ENCODE measurements at places on chromosomes 3 and 15.
A peak's percentile ranks its signal among the peaks of the same experiment; 100 is the strongest.

DNA sequence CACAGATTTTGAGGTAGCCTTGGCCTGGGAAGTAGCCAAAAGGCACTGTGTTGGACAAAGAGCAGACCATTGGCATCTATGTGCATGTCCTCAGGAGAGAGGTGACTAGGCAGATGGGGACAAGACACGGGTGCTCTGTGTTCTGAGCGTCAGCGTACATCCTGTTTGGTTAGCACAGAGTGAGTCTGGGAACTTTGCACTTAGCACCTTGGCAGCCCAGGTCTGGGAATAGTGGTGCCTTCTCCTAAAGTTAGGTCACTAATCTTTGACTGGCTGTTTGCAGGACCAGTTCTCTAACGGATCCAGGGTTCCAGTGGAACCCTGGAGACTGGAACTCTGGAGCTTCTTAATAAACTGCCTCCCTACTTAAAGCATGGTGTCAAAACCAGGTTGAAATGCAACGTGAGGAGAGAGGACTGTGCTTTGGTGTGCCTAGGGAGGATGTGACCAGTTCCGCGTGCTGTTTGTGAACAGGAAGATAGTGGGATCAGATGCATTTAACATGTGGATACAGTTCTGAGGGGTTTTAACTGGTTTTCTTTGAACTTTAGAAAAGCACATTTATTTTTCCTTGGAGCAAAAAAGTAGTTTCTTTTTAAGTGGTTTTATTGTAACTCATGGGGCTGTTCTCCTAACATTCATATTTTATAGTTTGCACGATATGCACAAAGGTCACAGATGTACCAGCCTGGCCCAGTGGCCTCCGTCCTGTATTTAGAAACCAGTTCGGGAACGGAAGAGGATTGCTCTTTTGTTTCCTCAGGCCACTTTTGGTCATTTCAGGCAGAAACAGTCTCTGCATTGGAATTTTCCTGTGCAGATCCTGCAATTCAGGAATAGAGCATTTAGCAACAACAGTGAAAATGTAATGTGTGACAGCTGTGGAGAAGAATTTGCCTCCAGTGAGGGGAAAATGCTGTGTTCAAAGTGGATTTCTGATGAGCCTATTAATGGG is 48.8 kb downstream of the ABHD2 start:
- DNase-seq: no peak

- peak; percentile 83 for DNase-seq
Measured at GRCh38 chr3:112092496-112093179, 6.4 kb downstream of the C3orf52 start.

- no peak for DNase-seq
Measured at GRCh38 chr15:34987609-34988026, 469 bp downstream of the ZNF770 start.

DNA sequence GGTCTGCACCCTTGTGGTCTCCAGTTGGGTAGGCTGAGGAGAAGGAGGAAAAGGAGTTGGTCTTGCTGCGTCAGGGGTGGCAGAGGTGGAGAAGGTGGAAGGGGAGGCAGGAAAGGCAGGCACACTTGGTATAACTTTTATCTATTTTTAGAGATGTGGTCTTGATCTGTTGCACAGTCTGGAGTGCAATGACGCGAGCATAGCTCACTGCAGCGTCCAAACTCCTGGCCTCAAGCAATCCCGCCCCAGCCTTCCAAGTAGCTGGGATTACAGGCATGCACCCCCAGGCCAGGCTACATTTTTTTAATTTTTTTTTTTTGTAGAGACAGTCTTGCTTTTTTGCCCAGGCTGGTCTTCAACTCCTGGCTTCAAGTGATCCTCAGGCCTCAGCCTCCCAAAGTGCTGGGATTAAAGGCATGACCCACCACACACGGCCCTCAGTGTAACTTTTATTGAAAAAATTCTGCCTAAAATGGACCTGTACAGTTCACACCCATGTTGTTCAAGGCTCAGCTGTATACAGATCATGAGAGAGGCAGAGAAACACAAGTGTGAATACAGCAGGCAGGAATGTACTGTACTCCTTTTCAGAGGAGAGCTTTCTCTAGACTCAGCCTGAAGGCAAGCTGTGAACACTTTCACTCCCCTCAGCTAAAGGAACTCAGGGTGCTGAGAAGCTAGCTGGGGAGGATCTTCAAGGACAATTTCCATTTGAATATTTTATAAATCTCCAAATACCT is 2.1 kb upstream of the RHOV start:
- DNase-seq: no peak

DNA sequence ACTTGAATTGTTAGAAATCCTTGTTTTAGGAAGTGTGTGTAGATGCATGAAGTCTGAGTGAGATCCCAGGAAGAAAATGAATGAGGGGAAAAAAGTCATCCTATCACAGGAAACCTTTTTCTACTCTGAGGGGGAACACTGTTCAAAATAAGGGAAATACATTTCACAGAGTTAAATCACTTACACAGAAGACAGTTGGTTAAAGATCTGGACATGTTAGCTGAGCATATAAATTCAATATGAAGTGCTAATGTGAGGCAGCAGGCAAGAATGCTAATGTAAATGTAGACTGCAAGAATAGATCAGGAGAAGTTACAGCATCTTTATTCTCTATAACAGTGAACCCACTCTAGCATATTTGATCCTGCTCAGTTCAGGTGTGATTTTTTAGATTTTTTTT is 2.6 kb downstream of the TBCCD1 start:
- DNase-seq: no peak

DNA sequence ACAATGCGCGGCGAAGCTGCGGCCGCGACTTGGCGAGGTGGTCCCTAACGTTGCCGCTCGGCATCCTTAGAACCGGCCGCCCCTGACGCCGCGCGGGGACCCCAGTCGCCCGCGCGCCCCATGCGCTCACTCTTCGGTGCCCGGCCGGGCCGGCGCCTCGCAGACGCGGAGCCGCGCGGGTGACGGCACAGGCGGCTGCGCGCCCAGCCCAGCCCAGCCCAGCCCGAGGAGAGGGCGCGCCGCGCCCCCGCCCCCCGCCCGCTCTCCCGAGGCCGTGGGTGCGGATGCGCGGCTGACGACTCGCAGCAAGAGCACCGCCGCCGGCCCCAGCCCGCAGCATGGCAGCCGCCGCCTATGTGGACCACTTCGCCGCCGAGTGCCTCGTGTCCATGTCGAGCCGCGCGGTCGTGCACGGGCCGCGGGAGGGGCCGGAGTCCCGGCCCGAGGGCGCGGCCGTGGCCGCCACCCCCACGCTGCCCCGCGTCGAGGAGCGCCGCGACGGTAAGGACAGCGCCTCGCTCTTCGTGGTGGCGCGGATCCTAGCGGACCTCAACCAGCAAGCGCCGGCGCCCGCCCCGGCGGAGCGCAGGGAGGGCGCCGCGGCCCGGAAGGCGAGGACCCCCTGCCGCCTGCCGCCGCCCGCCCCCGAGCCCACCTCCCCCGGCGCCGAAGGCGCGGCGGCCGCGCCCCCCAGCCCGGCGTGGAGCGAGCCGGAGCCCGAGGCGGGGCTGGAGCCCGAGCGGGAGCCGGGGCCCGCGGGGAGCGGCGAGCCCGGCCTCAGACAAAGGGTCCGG is 437 bp downstream of the KLF13 start:
- no peak for DNase-seq

- no peak for DNase-seq
Measured at GRCh38 chr3:159238646-159239045, 436.8 kb downstream of the MFSD1 start.

DNA sequence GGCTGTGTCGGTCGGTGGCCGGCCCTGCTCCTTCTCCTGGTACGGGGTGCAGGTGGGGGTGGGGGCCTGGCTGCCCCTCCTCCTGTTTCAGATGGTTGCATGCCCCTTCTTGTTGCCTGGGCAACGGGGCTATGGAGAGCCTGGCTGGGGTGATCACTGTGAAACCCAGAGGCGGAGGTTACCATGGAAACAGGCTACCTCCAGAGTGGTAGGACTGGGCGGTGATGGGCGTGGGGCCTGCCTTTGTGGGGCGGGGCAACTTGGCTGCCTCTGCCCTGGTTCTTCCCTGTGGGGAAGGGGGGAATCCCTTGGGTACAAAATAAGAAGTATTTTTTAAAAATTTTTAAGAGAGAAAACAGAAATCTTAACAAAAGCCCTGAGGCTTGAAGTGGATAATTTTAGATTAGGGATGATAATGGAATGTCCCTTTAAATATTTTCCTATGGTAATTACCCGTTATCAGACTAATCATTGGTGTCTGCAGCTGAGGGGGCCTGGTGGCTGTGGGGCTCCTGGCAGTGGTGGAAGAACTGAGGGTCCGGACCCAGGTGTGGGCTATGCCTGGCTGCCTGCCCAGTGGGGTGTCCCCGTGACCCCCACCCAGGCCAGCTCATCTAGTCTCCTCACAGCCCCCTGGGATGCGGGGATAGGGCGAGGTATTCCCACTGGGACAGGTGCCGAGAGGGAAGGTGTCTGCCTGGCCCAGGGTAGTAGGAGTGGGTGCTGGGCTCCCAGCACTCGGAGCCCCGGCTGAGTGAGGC is 32.5 kb downstream of the PLXNA1 start:
- no peak for DNase-seq

DNA sequence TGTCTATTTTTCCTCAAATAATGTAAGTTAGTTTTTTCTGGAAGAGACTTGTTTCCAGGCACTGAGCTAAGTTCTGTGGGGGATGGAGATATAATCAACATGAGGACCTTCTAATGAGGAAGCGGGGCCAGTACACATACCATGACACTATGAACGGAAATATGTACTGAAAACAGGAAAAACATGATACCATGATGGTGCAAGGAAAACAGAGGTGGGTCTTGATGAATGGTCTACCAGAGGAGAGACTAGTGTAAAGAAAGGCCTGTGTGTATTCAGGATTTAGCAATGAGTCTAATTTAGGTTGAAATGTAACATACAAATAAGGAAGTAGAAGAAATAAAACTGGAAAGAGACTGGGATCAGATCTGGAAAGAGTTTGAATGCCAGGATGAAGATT is 38.9 kb upstream of the TPRG1 start:
- DNase-seq: no peak

DNA sequence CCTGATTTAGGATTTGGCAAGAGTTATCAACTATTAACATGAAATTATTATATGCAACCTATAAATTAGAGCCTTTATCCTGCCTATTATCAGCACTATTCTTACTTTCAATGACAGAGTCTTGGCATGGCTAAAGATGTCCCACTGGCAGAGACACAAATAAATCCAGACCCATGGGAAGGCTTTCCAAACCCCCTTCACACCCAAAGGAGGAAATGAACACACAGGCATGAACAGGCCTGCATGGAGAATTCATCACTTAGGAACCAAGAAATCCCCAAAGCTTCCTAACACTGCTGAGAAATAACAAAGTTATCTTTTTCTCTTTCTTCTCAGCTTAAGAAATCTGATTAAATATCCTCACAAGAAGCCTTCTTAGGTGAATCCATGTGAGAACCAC is 213.9 kb downstream of the OCA2 start:
- DNase-seq: no peak

DNA sequence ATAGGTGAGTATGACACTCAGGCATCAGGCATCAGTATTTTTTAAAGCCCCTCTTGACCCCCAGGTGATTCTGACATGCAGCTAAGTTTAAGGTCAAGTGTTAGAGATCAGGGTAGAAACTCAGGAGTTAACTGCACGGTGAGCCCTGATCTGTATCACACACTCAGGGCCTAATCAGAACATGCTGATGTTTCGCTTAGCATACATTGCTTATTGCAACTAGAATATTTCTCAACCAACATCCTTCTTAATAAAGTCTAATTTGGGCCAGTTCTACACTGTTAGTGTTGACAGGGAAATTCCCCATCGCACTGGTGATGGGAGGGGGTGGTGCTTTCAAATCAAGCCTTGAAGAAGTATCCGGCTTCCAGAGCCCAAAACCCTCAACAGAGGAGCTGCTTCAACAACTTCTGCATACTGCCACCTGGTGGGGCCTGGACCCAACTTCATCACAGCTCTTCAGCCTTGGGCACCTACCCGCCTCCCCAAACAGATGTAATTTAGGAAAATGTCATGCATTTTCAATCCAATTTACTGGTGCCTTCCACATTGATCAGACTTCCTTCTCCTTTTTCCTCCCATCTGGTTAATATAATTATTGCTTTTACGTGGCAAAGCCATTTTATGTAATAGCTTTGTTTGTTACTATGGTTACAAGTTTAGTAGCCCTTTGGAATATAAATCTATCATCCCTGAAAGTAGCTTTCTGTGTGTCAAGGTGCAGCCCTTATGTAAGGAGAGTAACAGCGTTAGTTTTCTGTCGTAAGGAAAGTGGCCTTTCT is 312.2 kb downstream of the RORA start:
- DNase-seq: peak; percentile 52

GRCh38 chr3:100401674-100402041 is 319 bp downstream of the LNP1 start:
- DNase-seq: peak; percentile 62

GRCh38 chr3:61060411-61060861 is 190.8 kb downstream of the FHIT start:
- no peak for DNase-seq

DNA sequence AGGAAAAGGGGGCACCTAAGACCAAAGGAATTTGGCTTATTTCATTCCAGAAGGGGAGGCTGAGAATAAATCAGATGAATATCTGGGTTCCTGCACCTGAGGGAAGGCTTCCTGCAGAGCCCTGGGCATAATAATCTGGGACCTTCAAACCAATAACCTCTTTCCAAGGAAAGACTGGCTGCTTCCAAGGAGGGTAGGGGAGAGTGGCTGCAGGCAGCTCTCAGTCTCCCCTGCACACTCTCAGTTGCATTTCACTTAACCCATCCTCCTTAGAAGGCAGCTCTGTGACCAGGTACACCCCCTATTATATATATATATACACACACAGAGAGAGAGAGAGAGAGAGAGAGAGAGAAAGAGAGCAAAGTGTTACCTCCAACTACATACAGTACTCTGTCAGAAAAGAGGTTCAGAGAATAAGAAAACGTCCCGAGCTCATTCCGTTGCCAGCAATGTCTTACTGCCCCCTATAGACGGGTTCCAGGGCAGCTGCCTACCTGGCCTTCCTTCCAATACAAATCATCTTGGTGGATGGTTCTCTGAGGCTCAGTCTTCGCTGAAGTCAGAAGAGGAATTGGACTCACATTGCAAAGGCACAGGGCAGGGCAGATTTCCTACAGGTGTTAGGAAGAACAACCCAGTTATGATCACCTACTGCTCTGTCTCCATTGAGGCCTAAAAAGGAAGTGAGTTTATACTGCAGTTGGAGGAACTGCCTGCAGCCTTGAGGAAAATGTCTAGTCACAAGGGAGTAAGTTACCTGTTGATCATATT is 26.1 kb downstream of the CAPN3 start:
- DNase-seq: peak; percentile 36

DNA sequence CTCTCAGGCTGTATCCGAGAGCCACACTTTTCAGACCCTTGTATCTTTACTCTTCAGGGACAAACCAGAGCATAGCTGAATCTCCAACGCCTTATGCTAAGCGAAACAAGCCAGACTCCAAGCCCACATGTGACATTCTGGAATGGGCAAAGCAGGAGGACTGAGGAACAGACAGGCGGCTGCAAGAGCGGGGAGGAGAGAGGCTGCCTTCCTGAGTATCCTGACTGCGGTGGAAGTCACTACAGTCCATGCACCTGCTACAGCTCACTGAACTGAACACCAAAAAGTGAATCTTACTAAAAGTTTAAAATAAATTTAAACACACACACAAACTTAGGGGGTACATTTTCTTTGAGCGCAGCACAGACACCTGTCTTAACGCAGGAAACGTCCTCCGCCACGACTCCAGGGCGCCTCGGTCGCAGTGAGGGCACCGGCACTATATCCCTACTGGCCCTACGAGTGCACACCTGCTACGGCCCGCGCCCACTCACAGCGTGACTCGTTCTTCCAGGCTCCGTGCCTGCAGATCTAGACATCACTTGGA is 1.4 kb downstream of the CYFIP1 start:
- DNase-seq: no peak

GRCh38 chr15:52870015-52870414 is 79.9 kb upstream of the ONECUT1 start:
- no peak for DNase-seq

- DNase-seq: no peak
Measured at GRCh38 chr3:6601374-6601773, 259.5 kb upstream of the GRM7 start.
